ENCODE measurements at places on chromosomes 12 and 14.

- no peak for DNase-seq
Observed at GRCh38 chr14:52072266-52072780, 3.5 kb upstream of the NID2 start.

DNA sequence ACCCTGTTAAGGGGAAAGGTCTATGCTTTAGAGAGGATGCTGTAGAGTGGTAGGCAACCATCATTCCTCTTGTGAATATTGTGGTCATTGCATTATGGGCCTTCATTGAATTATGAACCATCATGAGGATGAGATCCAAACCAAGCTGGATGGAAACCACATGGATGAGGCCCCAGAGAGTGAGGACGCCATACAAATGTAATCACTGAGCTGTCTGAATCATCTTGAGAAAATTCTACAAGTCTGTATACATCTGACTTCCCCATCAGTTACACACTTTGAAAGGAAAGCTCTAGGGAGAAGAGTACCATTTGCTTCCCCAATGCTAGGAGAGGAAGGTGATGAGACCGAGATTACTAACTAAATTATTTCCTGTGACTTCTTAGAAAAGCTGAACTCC is 172.9 kb downstream of the CACNA1C start:
- no peak for DNase-seq

- DNase-seq, result no peak
Observed at GRCh38 chr14:101705733-101706508, 55.6 kb upstream of the PPP2R5C start.

- DNase-seq, result no peak
Observed at GRCh38 chr12:39476121-39476520, 33.2 kb upstream of the KIF21A start.

GRCh38 chr12:4439736-4440135 is 5.9 kb downstream of the FGF6 start:
- no peak for DNase-seq

DNA sequence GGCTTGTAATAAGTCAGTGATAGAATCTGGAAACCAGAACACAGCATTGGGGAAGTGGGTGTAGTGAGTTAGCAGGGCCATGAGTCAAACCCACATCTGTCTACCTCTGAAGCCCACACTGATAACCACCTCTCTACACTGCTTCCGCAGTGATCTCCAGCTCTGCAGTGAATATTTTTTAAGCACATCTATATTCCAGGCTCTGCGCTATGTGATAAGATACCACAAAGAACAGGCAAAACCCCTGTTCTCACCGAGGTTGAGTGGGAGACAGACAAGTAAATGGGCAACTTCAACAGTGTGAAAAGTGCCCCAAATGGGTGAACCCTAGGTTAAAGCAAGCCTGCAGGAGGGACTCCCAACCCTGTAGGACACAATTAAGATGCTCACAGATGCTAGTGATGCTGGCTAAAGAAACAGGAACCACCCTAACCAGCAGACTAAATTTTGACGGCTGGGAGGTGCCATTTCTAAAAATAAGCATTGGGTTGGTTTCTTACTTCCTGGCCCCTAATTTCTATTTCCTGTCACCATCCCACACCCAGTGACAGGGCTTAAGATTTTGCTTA is 375.0 kb downstream of the DPF3 start:
- DNase-seq, result no peak

All from H54 (cell line).